ENCODE measurements at places on chromosomes 16 and 17.

DNA sequence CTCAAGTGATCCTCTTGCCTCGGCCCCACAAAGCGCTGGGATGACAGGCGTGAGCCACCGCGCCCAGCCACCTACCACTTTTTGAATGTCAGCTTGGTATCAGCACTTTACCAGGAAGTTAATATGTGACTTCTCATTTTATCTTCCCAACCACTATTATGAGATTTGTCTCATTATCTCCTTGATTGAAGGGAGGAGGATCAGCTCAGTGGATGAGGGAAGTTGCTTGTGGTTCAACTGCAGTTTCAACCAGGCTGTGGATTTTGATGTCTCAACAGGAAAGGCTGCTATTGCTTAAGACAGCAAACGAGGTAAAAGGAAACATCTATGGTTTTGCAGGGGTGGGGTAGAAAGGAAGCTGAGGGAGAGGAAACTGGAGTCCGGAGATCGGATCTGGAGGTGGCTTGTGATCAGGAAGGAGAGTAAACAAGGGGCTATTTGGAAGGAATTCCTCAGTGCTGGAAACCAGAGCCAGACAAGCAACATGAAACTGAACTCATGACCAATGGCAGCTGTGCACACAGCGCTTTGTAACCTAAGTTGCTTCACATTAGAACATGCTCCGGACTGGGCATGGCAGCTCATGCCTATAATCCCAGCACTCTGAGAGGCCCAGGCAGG is 180.5 kb downstream of the VPS53 start:
- DNase-seq, result no peak

DNA sequence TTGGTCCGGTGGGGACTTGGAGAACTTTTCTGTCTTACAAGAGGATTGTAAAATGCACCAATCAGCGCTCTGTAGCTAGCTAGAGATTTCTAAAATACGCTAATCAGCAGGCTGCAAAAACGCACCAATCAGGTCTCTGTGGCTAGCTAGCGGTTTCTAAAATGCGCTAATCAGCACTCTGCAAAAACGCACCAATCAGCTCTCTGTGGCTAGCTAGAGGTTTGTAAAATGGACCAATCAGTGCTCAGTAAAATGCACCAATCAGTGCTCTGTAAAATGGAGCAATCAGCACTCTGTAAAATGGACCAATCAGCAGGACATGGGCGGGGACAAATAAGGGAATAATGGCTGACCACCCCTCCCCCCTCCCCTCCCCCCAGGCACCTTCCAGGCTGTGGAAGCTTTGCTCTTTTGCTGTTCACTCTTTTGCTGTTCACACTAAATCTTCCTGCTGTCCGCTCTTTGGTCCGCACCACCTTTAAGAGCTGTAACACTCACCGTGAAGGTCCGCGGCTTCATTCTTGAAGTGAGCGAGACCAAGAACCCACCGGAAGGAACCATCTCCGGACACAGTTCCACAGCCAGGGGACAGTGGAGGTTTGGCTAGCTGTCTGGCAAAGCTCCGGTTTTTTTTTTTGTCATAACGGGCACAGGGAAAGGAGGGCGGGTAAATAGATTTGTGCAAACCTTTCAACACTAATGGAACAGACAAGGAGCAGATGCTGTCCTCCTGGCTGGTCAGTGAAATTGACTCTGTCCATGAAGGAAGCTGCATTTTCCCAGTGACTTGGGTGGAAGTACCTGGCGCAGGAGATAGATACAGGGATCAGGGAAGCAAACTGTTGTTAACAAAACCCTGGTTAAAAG is 8.3 kb downstream of the PITPNC1 start:
- DNase-seq, result no peak

DNA sequence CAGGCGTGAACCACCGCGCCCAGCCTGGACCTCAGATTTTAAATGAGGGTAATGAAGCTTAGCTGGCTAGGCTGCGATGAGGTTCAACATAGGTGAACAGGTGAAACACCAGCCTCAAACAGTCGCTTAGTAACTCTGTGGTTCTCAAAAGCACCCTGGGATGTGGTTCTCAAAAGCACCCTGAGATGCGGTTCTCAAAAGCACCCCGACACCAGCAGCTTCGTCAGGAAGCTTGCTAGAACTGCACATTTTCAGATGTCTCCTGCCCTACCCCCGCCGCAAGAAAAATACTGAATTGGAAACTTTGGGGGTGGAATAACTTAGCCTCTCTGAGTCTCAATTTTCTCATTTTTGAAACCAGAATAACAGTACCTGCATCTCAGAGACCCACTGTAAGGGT is 86.7 kb upstream of the XYLT1 start:
- no peak for DNase-seq

- no peak for DNase-seq
Observed at GRCh38 chr17:82305727-82306300, 11.6 kb downstream of the CD7 start.

- DNase-seq, result no peak
Observed at GRCh38 chr16:24069036-24069590, 187.0 kb upstream of the CACNG3 start.

- DNase-seq, result no peak
Observed at GRCh38 chr17:7888184-7888920, at the start of gene CHD3. Gene CHD3 (plus strand): TSS chr17:7888789. CDS start chr17:7889001, 212 bp downstream.

DNA sequence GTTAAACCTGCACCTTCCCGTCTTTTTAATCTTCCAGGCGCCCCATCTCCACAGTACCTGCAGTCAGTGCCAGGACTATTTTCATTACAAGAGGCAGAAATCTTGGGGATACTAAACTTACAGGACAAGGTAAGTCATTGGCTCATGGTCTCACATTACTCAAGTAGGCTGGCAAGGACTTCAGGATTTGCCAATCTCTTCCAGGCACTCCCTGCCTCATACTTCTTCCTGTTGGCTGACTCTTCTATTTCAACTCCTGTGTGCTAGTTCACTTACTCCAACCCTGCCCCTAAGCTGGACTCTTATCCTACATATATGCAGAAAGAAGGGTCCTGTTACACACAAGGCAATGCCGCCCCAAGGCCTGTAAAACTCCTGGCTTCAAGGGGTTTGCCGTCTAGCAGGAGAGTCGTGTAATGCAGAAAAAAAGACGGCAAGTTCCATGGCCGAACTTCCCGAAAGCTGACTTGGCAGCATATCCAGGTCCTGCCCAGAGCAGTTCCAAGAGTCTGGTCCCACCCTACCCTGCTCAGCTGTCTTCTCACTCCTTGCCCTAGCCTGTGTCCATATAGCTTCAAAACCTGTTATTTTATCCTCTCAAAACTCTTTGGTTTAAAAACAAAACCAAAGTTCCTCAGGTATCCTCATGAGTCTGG is 14.8 kb downstream of the ERN1 start:
- peak; percentile 30 for DNase-seq

- DNase-seq, result no peak
Observed at GRCh38 chr17:4956493-4957061, 5.7 kb downstream of the ENO3 start.

DNA sequence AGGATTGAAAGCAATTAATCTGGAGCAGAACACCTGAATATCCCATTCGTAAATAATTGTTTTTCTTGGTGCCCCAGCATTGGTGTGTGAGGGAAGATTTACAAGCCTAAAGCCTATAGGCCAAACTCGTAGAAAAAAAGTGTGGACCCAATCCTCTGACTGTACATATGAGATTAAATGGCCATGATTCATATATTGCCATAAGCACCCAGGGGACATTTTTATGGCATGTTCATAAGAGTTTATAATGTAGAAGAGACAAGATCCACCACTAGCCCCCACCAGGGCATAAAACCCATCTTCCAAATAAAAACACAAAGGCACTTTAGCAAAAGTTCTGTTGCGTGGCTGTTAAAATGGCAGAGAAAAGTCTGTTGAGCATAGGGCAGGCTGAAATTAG is 15.5 kb upstream of the SALL1 start:
- DNase-seq, result no peak

DNA sequence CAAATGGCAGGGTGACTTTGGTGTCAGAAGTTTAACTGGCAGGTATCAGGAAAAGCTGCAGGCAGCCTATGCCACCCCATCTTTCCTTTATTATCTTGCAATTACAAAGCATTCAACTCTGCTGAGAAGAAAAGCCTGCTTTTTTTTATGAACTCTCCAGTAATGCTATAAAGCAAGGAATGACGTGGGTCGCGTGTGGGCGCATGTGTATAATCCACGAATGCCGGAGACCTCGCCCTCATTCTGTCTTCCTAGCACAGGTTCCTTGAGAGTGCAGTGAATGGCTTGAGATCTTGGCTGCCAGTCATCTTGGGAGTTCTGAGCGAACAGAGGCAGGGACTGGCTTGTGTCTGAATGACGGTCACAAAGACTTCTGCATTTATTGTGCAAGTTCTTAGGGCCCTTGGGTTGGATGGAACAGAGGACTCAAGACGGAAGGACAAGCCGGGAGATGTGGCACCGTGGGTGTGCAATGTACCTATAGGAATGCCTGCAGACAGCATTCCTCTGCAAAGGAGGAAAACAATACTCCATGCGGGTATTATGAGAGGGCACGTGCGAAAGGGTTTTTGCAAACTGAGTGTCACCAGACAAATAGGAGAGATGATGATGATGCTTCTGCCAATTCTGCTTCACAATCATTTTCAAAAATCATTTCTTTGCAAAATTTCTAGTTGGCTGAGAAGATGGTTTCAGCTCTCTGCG is 96.1 kb upstream of the ELAC2 start:
- DNase-seq, result no peak

GRCh38 chr16:27929818-27930217 is 133.7 kb downstream of the GSG1L start:
- DNase-seq, result no peak

DNA sequence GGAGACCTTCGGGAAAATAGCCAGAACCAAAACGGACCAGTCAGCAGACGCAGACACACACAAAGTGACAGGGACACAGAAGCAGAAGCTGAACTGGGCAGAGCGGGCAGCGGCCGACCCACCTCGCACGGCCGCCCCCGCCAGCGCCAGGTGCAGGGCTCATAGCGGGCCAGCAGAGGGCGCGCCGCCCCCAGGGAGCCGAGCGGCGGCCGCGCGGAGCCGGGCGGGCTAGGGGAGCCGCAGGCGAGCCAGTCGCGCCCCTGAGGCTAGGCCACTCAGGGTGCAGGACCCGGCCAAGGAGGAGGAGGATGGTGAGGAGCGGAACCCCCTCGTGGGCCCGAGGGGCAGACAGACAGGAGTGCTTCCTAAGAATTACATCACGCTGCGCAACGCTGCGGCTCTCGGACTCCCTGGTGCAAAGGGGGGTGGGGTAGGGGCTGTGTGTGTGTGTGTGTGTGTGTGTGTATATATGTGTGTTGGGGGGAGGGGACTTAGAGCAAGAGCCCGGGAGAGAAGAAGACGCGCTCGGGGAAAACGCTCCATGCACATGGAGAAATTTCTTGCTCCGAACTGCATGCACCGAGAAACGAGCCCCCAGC is 913 bp upstream of the NOG start:
- peak; percentile 76 for DNase-seq

DNA sequence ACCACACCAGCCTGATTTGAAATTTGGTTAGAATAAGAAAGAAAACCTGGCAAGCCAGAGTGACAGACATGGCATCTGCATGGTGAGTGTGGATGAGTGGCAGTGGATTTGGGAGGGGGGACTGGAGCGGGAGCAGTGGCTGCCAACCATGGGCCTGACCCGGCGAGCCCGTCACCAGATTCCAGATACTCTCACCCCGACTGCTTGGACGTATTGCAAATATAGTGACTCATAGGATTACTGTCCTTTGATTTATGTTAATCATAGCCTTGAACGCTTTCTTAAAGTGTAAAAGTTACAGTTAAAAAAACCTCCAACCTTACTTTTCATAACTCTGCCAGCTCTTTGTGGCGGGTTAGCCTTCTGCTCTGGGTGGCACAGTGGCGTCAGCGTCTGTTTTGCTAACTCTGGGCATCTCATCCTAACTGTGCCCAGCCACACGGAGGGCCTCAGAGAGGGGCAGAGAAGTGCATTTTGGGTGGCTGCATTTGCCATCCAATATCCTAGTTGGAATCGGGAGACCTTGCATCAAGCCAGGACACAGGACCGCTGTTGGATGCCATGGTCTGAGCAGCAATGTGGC is 26.8 kb upstream of the FOXK2 start:
- peak; percentile 89 for DNase-seq

GRCh38 chr17:65182233-65182632 is 45.1 kb downstream of the RGS9 start:
- DNase-seq, result no peak

GRCh38 chr16:709566-710499 is 4.2 kb upstream of the FBXL16 start:
- DNase-seq, result peak; percentile 75

GRCh38 chr16:22786691-22787090 is 27.3 kb upstream of the HS3ST2 start:
- no peak for DNase-seq

DNA sequence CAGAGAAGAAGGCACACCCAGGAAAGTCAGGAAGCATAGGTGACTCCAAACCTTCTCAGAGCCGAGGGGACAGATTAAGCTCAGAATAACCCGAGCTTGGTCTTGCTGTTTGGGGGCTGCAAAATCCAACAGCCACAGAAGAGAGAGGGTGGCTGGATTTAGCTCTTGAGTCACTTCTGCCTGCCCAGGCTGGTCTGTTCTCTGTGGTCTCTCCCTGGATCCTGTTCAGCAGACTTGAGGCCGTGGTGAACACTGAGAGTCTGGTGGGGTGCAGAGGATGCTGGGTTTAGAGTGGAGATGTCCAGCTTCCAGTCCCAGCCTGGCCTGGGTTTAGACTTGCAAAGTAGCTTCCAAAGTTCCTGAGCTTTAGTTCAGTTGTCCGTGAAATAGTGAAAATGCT is 8.8 kb downstream of the SLC26A11 start:
- DNase-seq, result no peak

DNA sequence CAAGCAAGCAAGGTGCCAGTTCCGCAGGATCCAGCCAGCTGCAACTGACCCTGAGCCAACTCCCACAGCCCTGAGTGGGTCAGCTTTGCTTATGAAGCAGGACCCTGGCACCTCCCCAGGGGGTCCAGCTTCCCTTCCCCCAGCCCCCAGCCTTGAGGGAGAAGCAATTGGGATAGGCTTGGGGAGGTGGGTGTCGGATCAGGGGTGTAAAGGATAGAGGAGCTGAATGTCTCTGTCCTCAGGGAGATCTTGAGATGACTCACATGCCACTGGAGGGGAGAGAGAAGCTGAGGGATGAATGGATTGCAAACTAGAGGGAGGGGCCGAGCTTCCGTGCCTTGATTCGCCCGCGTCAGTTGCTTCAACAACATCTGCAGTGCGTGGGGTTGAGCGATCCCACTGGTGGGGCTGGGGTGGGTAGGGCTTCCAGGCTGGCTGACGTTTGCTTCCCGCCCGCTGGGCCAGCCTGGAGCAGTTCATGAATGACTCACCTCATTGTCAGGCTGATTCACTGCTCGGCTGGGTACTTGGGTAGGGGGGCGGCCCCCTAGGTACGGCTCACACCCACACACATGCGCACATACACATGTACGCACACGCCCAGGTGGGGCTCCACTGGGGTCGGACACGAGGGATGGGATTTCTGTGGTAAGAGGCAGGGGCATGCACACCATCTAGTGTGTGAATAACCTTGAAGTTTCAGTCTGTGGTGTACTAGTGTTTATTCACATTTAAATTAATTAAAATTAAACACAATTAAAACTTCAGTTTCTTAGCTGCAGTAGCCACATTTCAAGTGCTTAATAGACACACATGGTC is 3.6 kb upstream of the HROB start:
- peak; percentile 100 for DNase-seq

DNA sequence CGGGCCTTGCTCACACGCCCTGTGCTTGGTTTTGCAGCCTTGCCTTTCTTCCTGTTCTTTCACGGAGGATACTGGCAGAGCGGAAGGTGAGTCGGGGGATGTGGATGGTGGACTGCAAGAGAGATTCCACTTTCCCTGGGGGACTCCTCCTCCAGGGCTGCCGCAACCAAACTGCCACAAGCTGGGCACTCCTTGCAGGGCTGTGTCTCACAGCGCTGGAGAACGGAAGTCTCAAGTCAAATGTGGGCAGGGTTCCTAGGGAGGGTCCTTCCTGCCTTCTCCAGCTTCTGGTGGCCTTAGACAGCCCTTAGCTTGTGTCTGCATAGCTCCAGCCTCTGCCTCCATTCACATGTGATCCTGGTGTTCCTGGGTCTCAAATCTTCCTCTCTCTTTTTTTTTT is 11.4 kb upstream of the BIRC5 start:
- DNase-seq, result no peak
